ENCODE measurements at places on chromosomes 3 and 15.

DNA sequence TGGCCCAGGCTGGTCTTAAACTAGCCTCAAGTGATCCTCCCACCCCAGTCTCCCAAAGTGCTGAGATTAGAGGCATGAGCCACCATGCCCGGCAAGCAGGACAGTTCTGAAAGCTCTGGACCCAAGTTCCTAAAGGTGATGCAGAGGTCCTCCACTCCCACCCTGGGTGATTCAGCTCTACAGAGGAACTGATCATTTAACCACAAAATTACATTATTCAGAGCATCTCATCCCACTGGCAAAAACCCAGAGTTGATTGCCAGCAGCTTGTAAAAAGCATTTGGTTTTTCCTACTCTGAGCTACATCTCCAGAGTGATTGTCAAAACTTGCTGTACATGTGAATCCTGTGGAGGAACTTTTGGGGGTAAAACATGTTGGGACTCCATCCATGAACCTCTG lies 60.2 kb downstream of the SLTM start:
- peak; percentile 13 for DNase-seq

GRCh38 chr15:41004490-41004889 lies 51.2 kb downstream of the CHAC1 start:
- no peak for DNase-seq

GRCh38 chr15:34993877-34994276 lies 5.8 kb upstream of the ZNF770 start:
- DNase-seq: no peak

GRCh38 chr15:58154769-58155168 lies 16.6 kb downstream of the AQP9 start:
- no peak for DNase-seq

DNA sequence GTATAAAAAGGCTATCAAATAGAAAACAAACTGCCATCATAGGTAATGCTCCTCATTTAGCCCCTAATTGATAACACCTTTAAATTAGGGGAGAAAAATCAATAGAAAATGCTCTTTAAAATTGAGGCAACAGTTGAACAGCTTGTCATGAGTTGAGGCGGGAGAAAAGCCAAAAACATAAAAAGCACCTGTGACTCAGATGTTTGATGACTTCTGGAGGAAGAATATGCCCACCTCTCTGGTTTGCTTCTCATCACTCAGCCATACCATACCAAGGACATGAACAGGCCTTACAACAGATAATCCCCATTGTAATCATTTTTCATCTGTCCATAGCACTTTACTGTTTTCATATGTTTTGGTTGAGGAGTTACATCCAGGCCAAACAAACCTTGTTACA lies 246.0 kb downstream of the MYRIP start:
- no peak for DNase-seq

DNA sequence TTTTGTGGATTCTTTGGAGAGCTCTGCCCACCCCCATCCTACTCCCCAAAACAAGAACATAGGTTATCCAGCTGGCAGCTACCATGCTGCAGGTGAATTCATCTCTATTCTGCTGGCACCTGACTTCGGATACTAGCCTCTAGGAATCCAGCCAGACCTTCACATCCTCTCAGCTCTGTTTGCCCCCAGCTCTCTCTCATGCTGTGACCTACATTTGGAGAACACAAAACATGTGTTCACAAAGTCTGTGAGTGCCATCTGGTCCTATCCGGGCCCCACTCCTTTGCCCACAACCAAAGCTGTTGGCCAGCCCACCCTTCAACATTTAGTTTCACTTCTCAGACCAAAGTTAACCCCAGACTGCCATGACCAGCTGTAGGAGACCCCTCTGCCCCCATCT lies 89.4 kb upstream of the C3orf80 start:
- no peak for DNase-seq

DNA sequence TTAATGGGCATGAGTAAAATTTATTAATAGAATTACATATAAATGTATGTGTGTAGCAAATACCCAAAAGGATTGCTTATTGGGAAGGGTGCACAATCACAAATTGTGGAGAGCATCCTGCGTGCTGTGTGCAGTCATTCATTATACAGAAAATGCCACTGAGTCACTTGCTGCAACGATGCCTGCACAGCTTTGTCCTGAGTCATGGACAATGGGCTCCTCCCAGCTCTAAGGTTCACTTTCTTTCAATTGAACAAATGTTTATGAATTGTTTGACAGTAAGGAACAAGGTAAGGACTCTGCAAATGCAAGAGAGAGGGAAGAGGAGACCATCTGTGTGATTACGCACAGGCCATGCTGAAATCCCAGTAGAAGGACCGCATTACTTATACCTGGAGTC lies 18.7 kb downstream of the CFAP161 start:
- no peak for DNase-seq

- DNase-seq: peak; percentile 31
These were observed 573 bp upstream of the CEP152 start for GRCh38 chr15:48811325-48811958.

- DNase-seq: peak; percentile 55
These were observed 28.8 kb downstream of the TMED3 start for GRCh38 chr15:79339588-79340314.

DNA sequence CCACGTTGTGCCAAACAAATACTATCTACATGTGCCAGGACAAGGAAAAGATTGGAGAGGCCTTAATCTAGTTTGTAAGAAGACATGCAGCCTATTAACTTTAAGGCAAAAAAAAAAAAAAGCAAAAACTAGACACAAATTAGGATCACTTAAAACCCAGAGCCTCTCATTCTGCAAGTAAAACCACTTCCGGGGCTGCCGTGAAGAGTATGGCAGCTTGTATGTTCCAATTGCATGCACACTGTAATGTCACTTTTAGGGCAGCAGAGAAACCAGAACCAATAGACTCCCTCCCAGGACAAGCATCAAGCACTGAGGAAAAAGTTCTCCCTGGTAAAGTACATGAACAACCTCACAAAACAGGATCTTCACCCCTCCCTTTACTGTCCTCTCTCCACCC lies 70.6 kb downstream of the RSL24D1 start:
- no peak for DNase-seq

DNA sequence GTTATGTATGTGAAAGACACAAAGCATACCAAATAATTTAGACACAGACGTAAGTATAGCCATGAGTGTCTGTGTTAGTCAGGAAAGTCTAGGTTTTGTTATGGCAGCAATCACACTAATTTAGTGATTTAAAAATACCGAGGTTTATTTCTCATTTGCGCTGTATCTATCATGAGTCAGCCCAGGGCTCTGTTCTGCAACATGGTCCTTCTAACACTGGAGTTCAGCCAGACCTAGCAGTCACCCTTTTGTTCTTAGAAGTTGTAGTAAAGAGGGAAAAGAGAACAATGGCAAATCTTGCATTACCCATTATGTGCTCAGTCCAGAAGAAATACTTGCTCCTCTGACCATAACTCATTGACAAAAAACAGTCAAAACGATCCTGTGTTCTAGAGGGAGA lies 311.5 kb downstream of the NLGN1 start:
- DNase-seq: no peak

- DNase-seq: peak; percentile 80
These were observed 7.0 kb upstream of the UBE2Q2 start for GRCh38 chr15:75835990-75836958.

- DNase-seq: no peak
These were observed 8.6 kb upstream of the RPL29 start for GRCh38 chr3:52004163-52004787.

DNA sequence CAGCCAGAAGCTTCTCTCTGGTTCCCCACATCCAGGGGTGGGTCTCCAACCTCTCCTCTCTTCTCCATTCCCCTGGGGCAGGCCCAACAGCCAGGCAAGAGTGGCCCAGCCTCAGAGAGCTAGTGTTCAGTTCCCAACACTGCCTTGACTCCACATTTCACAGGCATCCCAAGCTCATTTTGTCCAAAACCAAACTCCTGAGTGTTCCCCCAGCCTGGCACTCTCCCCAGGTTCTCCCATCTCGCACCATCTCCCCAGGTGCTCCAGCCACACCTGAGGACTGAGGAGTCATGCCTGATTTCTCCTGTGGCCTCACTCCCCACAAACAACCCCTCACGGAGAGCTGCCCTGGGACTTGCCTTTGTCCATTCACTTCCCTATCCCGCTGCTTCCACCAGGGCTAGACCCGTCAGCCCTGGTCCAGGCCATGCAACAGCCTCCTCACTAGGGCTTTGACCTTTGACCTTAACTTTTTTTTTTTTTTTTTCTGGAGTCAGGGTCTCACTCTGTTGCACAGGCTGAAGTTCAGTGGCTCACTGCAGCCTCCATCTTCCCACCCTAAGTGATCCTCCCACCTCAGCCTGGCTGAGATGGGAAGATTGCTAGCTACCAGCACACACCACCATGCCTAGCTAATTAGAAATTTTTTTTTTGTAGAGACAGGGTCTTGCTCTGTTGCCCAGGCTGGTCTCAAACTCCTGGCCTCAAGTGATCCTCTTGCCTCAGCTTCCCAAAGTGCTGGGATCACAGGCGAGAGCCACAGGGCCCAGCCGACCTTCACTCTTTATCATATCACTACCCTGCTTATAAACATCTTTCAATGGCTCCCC lies 3.9 kb upstream of the CSK start:
- no peak for DNase-seq

GRCh38 chr15:61064651-61065050 lies 164.5 kb downstream of the RORA start:
- no peak for DNase-seq

- no peak for DNase-seq
These were observed 444.0 kb downstream of the EPHB1 start for GRCh38 chr3:135238871-135239614.

DNA sequence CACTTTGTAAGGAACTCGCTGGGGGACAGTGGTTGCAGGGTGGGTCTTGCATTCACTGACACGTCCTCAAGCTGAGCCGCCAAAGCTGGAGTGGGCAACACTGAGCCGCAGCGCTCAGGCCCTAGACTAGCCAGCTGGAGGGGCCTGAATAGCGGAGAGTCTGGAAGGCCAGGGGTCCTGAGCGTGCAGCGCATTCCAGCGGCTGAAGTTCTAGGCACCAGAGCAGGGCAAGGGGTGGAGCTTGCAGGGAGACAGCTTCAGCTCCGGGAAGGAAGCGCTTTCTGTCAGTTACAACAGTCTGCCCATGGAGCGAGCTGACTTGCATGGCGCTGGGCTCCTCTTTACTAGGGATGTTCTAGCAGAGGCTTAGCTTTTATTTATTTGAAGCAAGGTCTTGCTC lies 2.7 kb downstream of the MAP6D1 start:
- no peak for DNase-seq

- no peak for DNase-seq
These were observed 2.6 kb downstream of the LSM3 start for GRCh38 chr3:14181253-14181652.

DNA sequence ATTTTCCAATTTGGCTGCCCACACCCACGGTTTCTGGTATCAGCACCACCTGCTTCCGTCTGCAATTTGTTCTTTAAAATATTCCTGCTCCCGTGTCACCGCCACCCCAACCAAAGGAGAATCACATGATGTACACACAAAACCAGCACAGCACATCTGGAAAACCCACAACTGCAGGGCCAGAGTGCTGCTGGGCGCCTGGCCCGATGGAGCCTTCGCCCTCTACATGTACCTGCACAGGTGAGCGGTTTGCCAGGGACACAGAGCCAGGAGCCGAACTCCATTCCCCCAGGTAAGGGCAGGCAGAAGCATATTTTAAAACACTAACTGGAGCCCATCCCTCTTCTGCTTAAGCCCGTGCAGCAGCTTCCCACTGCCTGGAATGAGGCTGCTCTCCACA lies 75.6 kb downstream of the ADAMTS17 start:
- DNase-seq: no peak

DNA sequence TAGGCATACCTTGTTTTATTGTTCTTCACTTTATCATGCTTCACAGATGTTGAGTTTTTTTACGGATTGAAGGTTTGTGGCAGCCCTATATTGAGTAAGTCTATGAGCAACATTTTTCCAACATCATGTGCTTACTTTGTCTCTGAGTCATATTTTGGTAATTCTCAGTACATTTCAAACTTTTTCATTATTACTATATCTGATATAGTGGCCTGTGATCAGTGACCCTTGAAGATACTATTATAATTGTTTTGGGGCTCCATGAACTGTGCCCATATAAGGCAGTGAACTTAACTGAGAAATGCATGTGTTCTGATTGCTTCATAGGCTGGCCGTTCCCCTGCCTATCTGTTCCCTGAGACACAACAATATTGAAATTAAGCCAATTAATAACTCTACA lies 42.8 kb upstream of the NSMCE3 start:
- no peak for DNase-seq

DNA sequence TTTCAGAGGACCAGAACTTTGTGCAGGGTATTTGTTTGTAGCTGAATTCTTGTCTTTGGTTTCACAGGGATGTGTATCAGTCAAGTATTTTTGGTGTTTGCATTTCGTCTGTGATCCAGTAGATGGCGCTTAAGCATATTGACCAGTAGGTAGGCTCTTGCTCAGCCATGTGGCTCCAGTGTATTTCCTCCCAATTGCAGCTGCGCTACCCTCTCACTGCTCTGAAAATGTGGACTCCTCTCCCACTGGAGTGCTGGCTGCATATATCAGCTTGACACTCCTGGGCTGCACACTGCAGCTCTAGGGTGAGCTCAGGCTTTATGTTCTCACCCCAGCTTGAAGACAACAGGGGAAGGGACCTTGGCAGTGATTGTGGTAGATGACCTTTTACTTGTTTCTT lies 1264.3 kb upstream of the ALCAM start:
- peak; percentile 69 for DNase-seq

- DNase-seq: no peak
These were observed 138.4 kb downstream of the IGF1R start for GRCh38 chr15:98786717-98787116.

DNA sequence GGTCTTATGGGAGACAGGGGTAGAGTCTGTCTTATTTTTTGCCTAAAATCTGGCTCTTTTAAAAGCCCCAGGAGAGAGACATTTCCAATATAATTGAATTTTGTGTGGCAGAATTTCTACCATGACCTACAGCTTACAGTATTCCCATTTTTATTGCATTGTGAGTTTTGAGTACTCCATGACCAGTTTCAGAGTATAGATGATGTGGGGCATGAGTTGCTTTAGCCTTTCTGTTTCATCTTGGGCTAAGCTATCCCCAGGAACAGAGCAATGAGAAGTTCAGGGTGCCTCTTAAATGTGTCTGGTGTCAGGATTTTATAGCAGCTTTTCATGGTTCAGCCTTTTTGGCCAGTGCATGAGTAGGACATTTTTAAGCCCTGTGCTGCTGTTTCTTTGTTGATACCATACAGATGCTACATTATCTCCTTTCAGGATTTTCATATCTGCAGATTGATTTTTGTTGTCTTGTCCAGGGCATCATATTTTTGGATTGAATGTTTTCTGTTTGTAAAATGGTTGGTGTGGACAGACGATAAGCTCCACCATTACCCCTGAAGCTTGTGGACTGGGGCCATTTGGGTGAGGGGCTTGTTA lies 3.5 kb downstream of the ABHD2 start:
- DNase-seq: no peak

DNA sequence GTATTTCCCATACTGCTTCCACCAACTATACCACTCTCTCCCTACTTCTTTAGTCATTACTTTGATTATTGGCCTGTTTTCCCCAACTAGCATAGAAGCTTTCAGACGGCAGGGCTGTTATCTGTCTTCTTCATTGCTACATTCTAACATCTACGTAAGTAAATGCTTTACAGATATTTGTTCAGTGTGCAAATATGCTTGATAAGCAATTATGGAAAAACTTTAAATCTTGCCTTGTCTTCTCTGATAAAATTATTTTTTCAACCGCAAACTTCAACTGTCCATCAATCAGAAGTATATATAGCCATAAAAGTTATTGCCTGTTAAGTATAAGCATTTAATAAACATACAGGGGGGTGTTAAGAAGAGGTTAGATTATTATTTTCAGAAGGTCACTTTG lies 35.7 kb downstream of the ZDHHC23 start:
- DNase-seq: no peak

- DNase-seq: no peak
These were observed 220.7 kb downstream of the MEX3B start for GRCh38 chr15:81825136-81825535.

- DNase-seq: peak; percentile 91
These were observed 22.4 kb downstream of the B3GNT5 start for GRCh38 chr3:183275418-183275817.
